ENCODE measurements at places on chromosomes 6 and 20.

GRCh38 chr6:144349690-144350527 is 64.8 kb downstream of the UTRN start:
- peak; percentile 43 for DNase-seq

GRCh38 chr20:10604865-10605440 is 68.8 kb downstream of the JAG1 start:
- DNase-seq = no peak

- DNase-seq = no peak
Measured at GRCh38 chr6:129575378-129576118, 134.4 kb downstream of the ARHGAP18 start.

DNA sequence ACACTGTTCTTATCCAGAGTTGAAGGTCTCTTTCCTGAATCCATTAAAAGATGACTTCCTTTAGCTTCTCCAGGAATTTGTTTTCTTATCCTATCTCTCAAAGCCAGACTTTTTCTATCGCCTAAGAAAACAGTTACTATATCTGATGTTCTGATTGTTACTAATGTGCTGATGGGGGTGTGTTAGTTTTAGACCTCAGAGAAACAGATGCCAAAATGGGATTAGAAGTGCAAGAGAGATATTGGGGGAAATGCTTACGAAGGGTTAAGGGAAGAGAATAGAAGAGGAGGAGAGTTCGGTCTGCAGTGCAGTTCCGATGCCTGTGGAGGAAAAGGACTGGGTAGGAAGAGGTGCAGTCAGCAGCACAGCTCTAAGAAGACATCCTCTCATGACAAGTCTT is 35.7 kb upstream of the ADGRG6 start:
- DNase-seq = no peak

- DNase-seq = no peak
Measured at GRCh38 chr6:122930252-122931180, 65.5 kb upstream of the CLVS2 start.

GRCh38 chr20:61949714-61950640 is 115.7 kb downstream of the TAF4 start:
- no peak for DNase-seq

DNA sequence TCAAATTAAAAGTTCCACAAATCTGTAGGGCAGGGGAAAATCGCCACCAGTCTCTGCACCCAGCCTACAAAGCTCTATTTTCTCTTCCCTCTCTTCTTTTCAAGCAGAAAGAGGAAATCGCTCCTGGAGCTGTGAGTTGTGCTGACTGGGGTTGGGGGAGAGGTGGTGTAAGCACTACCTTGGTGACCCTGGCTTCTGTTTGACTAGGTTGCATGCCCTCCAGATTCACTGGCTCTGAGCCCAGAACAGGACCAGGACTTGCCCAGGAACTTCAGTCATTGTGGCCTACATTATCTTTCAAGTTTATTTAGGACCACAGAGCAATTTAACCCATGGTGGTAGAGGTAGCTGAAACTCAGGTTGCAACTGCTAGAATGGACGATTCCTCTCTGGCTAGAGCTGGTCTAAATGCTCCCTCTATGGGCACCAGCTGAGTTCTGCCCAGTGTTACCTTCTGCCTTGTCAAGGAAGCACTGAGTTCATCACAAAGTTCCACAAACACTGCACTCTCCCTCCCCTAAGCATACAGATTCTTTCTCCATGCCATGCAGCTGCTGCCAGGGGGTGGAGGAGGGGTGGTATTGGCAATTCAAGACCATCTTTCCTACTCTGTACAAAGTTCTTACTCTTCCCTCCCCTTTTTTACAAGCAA is 122.0 kb upstream of the BMP5 start:
- DNase-seq = no peak

- DNase-seq = no peak
Measured at GRCh38 chr20:63568986-63569949, 4.8 kb downstream of the HELZ2 start.
